ENCODE measurements at places on chromosomes 5 and 9.
A peak's percentile ranks its signal among the peaks of the same experiment; 100 is the strongest.

DNA sequence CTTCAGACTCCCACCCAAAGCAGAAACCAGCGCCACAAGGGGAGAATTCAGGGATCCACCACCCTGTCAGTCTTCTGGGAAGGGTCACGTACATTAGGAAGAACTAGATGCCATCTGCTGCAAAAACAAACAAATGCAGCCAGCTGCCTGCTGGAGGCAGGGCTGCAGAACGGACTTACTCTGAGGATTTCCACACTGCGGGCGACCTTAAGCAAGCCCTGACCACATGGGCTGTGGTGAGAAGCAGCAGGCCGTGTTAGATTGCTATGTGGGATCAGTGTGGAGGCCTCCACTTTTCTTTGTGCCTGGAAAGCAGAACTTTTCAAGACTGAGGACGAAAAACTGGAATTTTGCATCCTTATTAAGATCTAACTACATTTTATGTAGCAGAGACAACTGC is 13.4 kb upstream of the LTC4S start:
- no peak for DNase-seq

DNA sequence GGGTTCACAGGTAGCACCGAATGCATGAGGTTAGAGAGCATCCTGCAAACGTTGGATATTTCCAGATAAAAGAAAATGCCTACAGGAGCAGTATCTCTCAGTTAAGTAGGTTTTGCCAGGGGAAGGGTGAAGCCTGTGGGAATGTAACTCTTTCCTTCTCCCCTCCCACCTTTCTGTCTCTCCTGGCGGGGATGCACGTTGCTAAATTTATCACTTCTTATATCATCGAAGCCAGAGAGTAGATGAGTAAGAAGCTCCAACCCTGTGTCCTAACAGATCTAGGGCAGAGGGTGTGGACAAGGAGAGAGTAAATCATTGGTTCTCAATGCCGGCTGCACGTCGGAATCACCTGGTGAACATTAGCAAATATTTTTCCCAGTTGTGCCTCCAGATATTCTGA is 457.5 kb downstream of the ENC1 start:
- no peak for DNase-seq

- no peak for DNase-seq
Observed at GRCh38 chr5:151420127-151420526, 27.3 kb upstream of the SLC36A1 start.

- no peak for DNase-seq
Observed at GRCh38 chr5:26329562-26330189, 708.7 kb downstream of the CDH9 start.

GRCh38 chr9:98317134-98317857 is 61.8 kb upstream of the TBC1D2 start:
- DNase-seq = peak; percentile 45

- DNase-seq = no peak
Observed at GRCh38 chr9:4842734-4843133, 50.0 kb downstream of the RCL1 start.

All from AG10803 (cell line).